ENCODE measurements at places on chromosomes 6 and 20. TPM values are rescaled to one million over a fixed set of nuclear protein-coding genes. Genes with fewer than 3 reads are reported as not detected.

DNA sequence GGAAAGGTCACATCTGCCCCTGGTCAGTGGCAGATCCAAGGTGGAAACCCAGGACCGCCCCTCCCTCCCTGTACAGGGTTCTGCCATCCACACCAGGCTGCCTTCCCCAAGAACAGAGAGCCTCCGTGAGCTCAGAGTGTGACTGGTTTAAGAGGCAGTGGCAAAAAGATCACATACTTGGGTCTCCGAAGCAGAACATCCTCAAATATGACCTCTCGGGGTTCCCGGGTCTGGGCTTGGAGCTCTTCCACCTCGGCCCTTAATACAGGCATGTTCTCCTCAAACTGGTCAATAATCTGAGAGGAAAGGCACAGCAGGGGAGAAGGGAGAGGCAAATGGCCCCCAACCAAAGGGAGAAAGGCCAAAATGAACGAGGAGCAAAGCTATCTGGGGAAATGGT, 14.8 kb downstream of the C20orf96 start:
- no peak for DNase-seq

DNA sequence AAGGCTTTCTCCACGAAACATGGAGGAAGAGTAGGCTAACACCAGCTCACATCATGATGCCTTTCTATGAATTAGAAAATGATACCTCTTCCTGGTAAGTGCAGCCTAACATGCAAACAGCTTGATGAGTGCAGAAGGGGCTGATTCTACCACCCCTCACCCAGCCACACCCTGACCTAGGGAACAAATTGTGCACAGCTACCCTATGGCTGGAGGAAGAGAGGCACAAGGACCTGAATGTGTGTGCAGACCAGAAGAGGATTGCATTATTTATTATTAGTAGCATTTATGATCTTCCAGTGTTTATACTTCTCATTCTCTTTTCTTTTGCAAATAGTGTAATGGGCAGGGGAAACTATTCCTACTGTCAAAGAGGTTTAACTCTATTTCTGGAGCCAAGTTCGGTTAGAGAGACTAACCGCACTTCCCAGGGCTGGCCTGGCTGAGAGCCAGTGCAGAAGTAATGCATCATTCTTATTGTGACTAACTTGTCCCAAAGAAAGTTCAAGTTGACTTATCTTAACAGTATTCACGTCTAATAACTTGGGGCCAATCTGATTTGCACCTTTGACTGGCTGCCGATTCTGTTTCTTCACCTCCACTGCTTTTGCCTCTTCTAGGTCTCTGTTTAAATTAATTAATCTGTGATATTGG, 237.5 kb downstream of the CD83 start:
- DNase-seq = peak; percentile 73

DNA sequence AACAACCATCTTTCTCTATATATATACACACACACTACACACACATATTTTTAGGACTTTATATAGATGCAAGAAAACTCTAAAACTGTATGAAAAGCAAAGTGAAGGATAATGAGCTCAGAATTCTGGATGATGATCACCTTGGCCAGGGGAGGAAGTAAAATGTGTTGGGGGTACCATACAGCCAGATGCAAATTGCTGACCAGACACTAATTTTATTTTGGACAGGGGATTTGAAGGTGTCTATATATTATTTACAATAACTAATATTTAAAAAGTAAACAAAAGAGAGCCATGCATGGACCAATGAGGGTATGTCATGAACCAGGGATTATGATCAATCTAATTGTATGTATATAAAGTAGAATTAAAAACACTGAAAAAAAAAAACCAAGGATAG, 19.8 kb upstream of the TBC1D22B start:
- DNase-seq = no peak

- no peak for DNase-seq
Observed at GRCh38 chr6:47084610-47085009, 42.5 kb upstream of the ADGRF1 start.

DNA sequence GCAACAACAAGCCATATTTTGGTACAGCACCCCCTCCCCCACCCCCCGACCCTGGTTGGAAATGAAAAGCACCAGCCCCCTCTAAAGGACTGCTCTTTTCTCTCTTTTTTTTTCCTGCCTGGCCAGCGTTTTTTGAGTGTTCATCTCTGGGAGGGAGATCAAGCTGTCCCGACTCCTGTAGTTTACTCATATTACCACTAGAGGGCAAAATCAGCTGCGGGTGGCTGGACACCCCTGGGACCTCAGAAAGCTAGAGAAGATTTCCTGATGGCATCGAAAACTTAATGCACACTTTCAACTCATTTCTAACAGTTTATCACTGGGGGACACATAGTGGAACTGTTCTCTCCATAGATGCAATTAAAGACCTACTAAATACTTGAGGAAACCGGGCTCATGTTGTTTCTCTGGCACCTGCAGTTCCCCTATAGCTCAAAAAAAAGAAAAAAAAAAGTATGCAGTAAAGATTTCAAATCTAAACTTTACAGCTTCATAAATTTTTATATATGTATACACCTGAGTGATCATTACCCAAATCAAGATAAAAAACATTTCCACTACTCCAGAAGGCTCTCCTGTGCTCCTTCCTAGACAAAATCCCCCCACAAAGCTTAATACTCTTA, 24.4 kb downstream of the CNBD2 start:
- no peak for DNase-seq

DNA sequence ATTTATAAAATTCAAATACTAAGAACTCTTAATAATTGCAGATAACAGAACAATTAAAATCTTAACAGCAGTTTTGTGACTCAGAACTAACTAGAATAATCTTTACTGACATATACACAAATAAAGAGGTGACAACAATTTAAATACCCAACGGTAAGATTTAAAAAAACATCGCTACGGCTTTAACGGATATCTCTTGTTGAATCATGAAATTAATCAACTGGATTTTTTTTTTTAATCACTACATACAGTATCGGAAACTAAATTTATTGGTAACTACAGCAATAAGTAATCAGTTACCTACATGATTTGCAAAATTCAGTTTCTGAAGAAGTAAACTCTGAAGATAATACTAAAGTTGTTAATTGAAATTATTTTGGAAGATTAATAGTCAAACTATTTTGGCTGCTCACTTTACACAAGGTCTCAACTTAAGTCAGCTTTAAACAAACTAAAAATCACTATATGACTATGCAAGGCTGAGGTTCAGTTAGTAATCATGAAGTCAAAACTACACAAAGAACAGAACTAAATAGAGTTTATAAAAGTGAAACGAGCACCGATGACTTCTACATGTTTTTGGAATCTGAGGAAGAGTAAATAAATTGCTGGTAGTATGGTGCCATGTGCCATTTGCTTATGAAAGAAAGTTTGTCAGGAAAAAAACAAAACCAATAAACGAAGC, 128.8 kb downstream of the HUS1B start:
- DNase-seq = no peak

DNA sequence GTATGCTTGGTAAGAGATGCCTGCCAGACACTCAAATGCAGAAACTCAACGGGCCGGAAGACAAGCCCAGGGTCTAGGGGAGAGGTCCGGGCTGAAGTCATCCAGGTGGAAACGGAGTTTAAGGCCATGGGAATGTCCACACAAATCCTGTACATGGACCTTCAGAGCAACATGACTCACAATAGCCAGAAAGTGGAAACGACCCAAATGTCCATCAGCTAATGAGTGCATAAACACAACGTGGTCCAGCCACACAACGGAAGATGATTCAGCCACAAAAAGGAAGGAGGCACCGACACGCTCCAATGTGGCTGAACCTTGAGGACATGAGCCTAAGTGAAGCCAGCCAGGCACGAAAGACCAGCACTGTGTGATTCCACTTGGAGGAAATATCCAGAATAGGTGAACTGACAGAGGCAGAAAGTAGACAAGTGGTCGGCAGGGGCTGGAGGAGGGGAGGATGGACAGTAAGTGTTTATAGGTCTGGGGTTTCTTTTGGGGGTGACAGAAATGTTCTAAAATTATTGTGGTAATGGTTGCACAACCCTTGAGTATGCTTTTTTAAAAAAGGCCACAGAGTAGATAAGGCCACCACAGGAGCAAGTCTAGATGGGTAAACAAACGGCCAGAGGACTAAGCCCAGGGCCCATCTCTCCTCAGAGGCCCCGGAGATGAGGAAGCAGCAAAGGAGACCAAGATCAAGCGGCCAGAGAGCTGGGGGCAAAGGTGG, 105.6 kb downstream of the PREX1 start:
- DNase-seq = peak; percentile 33

DNA sequence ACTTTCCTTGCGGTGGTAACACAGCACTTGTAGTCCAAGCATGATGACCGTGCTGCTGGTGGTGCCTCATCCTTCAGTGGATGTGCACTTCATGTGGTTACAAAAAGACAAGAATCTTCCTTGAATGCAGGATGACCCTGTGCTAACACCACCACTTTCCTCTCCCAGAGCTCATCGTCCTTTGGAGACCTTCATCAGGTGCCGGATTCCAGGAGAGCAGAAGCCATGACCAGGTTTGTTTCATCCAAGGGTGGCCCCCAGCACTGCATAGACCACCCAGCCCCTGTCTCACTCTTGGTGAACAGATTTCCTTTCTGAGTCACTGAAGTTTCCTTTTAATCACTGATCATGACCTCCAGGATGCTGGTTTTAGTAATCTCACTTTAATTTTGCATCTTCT, 101.2 kb upstream of the SYNDIG1 start:
- no peak for DNase-seq

DNA sequence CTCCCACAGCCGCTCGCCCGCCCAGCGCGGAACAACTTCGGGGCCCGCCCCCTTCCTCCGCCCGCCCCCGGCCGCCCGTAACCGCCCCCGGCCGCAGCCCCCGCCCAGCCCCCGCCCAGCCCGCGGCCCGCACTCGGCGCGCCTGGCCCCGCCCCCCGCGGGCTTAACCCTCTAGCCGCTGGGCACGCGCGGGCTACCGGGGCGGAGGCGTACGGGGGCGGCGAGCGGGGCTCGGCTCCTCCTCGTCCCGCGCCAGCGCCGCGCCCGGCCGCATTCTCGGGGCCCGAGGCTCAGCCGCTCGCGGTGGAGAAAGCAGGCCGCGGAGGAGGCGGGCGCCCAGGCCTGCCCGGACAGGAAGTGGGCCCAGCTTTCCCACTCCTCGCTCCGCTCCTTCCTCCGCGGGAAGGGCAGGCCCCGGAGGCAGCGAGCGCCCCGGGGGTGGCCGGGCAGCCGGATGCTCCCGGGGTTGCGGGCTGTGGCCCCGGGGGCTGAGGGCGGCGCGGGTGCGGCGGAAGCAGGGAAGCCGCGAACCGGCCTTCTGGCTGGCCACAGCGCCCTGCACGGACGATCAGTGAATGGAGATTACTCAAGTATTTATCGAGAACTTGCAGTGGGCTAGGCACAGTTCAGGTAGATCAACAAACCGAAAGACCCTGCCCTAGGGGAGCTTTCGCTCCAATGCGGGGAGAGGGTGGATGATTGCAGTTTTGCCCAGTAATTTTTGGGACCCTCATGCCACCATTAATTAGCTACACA, at the start of gene TRAM2:
TSS of gene TRAM2 (minus strand) at position 39 of the 756 bp plus-strand sequence. CDS start 145 bp downstream, outside the sequence.
- DNase-seq = peak; percentile 92

GRCh38 chr20:62694868-62695267, 13.8 kb upstream of the NTSR1 start:
- no peak for DNase-seq

DNA sequence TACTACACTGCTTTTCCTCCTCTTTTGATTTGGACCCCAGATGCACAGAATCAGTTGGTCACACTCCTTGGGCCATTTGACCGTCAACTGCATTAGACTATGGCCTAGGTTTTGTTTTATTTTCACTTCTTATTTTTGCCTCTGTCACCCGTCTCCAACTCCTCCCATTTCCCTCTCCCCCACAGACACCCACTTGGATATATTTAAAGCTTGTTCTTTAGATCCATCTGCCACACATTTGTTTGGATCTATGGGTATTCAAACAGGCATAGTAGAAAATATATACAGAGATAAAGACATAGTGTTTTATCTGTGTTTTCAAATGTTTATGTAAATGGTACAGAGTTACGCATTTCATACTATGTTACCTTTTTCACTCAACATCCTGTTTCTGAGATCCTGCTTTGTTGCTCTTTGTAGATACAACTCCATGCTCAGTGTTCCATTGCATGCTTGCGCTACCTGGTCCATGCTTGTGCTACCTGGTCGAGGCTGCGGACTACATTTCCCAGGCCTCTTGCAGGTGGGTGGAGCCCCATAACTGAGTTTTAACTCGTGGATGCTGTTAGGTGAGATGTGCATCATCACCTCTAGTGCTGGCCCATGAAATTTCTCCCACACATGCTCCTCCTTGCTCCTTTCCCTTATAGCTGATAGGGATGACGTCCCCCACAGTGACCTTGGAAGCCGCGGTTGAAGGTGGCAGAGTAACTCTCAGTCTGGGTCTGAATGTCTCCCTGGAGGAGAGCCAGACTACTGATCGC, 11.5 kb upstream of the PREX1 start:
- no peak for DNase-seq

- no peak for DNase-seq
Observed at GRCh38 chr6:67633058-67633457, 1002.0 kb upstream of the ADGRB3 start.

- no peak for DNase-seq
Observed at GRCh38 chr6:90388395-90388794, 91.8 kb upstream of the BACH2 start.

GRCh38 chr6:168909288-168909687, 344.4 kb downstream of the THBS2 start:
- DNase-seq = no peak

DNA sequence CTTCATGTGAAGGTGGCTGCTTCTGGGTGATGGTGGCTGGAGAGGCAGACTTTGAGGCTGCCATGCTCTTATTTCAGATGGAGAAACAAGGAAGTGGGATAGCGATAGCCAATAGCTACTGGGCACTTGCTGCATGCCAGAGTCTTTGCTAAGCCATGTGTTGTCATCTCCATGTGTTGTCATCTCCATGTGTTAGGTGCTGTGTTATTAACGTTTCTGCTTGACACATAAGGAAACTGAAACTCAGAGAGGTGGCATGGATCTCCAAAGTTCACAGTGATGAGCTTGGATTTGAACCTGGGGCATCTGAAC, 16.9 kb downstream of the KIAA1755 start:
- DNase-seq = no peak

DNA sequence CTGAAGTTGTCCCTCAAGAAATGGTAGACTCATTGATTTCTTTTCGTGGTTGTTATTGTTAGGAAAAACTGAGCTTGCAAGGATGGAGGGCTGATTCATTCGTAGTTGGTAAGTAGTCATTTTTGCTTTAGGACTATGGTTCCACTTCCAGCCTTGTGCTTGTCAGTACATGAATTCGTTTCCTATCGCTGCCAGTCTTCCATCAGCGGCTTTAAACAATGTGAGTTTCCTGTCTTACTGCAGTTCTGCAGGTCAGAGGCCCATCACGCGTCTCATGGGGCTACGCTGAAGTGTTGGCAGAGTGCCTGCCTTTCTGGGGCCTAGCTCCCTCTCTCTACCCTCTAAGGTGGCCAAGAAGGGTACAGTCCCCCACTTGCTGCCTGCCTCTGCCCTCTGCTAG, 11.4 kb upstream of the MDFI start:
- DNase-seq = no peak

GRCh38 chr20:24102290-24102689, 113.7 kb upstream of the GGTLC1 start:
- no peak for DNase-seq

IPCEF1 gene
- 1.2 TPM for total RNA-seq

LAMP5 gene
- not detected for total RNA-seq

LY6G6C gene
- total RNA-seq = not detected

TFAP2B gene
- not detected for total RNA-seq

WASF1 gene
- total RNA-seq = 3.0 TPM

TNNC2 gene
- total RNA-seq = not detected

EYA2 gene
- total RNA-seq = 3.0 TPM
